AG04449 (cell line): ENCODE measurements at places on chromosomes 12 and 14.

DNA sequence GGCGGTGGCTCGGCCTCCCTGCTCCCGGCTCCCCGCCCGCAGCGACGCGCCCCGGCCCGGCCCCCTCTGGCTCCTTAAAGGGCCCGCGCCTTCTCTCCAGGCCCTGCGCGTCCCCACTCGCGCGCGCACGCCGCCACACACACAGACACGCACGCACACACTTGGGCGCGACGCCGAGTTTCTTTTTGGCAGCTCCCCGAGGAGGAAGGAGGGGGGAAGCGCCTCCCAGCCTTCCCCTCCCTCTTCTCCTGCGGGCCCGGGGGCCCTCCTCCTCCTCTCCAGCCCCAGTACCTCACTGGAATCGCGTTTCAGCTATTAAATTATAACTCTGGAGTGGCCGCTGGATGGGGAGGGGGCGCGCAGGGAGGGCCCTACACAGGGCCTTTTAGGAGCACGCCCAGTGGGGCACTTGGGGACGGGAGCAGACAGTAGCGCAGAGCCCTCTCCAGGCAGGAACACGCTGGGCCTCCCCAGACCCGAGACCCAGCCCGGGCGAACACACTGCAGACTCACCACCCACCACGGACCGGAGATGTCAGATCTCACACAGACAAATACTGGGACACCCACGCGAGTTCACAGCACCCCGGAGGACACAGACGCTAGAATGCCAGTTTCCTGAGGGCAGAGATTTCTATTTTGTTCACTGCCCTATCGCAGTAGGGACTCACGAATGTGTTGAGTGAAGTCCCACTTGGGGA is 411 bp upstream of the NCOR2 start:
- DNase-seq, result peak; percentile 83

DNA sequence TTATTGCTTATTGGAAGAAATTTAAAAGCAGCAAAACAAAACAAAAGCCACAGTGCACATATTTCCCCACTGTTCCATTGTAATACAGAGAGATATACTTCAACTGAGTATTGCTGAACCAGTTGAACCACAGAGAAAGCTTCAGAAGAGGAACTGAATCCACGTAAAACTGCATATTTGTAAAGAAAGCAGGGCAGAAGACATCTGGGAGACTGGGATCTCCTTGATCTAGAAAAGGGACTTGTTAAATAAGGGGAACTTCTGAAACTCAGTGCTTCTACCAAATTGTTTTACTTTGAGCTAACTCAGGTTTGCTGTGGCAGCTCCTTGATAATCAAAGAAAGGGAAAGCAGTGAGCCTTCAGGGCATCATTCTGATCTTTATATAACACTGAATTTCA is 411.1 kb upstream of the MDGA2 start:
- DNase-seq, result no peak

- DNase-seq, result no peak
Measured at GRCh38 chr12:54641554-54641953, 6.6 kb downstream of the DCD start.

DNA sequence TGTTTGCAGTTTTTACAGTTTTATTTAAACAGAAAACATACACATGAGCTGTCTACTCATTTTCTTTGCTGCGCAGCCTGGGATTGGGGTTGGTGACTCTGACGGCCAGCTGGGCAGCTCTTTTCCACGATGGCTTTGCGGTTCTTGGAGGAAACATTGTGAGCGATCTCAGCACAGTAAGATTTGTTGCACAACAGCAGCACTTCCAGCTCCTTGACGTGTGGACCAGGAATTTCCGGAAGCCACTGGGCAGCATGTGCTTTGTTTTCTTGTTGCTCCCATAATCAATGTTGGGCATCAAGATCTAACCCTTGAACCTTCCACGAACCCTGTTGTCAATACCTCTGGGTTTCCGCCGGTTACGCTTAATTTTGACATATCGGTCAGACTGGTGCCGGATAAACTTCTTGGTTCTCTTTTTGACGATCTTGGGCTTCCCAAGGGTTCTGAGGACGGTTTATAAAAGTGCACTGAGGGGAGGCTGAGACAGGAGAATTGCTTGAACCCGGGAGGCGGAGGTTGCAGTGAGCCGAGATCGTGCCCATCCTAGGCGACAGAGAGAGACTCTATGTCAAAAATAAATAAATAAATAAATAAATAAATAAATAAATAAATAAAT is 21.8 kb downstream of the FKBP11 start:
- no peak for DNase-seq

DNA sequence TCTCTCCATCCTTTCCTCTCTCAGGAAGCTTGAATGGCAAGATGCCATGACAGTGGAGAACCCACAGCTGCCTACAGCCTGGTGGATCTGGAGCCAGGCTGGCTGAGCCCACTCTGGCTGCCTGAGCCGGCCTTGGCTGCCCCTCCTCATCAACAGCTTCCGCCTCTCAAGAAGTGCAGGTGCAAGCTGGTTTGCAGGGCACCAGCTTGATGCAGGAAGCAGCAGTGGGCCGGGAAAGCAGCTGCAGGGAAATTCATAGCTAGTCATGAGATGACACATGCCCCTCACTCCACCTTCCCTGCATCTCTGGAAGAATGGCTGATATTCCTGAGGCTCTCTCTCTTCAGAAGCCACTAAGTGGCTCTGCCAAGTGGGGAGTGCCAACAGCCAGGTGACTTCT is 289.1 kb downstream of the RPS29 start:
- no peak for DNase-seq

- DNase-seq, result no peak
Measured at GRCh38 chr14:22737052-22737451, 29.4 kb upstream of the OXA1L start.

DNA sequence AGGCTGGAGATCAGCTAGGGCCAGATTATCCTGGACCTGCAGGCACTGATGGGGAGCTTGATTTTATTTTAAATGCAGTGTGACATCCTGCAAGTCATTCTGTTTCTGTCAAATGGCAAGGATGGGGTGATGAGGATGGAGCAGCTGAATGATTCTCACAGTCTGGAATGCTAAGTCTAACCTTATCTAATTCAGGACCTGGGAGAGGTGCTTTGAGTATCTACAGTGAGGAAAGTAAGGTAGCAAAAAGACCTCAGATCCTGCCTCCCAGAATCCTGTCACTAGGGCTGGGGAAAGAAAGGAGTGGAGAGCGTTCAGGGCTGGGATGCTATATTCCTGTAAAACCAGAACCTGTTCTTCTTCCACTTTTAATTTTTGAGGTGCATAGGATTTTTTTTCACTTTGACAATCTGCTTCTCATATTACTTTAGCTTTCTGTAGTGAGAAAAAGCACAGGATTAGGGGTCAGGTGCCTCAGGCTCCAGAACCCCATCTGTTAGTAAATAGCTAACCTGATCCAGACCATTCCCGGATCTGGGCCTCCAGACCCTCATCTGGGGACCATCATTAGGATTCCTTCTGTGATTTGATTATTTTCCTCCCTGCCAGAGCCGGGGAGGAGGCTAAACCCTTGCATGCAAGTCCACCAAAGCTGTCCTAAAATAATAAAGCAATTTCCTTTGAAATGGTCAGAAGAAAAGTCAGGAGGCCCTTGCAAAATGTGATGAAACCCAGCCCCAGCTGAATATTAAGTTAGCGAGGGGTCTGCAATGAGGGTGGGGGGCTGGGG is 54.7 kb downstream of the ASCL1 start:
- no peak for DNase-seq

DNA sequence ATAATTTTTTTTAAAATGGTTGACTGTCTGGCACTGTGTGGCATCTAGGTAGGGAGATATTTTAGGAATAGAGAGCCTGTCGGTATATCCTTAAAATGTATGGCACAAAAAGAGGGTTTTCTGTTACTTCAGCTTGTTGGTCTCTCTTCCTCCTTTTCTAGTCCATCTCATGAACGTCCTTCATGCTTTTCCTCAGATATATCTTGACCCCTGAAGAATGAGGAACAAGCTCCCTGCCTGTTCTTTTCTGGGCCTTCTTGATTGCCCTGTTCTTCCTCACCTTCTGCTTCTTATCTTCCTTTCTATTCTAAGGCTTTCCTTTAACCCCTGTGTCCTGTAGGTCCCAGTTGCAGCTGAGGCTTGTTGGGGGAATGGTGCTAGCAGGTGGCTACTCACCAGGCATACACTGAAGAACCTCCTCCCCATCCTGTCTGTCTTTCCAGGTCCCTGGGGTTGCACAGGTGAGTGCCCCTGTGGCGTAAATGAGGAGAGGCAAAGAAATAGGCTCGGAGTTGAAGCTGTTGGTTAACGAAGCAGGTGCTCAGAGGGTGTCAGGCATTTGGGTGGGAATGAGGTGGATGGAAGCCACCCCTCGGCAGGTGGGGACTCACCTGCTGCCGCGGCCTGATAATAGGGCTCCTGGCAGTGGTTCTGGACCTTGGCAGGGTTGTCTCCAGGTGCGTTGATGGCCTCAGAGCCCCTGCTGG is 7.2 kb upstream of the C1R start:
- DNase-seq, result no peak

DNA sequence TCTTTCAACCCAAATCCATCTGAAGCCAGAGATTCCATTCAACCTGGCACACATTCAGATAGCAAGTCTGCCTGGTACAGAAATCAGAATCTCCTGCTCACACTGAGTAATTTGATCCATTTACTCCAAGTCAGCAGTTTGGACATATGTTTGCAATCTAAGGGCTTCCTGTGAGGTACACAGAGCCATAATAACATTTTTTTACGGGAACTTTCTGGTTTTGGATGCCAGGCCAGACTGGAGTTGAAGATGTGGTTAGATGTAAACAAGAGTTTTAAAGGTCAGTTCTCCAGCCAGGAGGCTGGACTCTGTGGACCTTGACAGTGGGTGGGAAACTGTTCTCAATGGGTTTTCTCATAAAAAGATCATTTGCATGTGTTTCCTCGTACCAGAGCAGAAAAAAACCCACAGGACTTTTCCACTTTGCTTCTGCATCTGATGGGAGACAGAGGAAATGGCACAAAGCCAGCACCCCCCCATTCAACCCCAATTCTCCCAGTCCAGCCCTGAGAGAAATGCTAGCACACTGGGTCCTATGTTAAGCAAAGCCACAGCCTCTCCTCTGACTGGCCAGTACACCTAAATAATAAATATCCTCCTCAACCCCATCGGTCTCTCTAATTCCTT is 17.7 kb upstream of the TSPAN11 start:
- DNase-seq, result peak; percentile 65

- DNase-seq, result no peak
Measured at GRCh38 chr12:15729097-15729496, 60.1 kb downstream of the EPS8 start.

DNA sequence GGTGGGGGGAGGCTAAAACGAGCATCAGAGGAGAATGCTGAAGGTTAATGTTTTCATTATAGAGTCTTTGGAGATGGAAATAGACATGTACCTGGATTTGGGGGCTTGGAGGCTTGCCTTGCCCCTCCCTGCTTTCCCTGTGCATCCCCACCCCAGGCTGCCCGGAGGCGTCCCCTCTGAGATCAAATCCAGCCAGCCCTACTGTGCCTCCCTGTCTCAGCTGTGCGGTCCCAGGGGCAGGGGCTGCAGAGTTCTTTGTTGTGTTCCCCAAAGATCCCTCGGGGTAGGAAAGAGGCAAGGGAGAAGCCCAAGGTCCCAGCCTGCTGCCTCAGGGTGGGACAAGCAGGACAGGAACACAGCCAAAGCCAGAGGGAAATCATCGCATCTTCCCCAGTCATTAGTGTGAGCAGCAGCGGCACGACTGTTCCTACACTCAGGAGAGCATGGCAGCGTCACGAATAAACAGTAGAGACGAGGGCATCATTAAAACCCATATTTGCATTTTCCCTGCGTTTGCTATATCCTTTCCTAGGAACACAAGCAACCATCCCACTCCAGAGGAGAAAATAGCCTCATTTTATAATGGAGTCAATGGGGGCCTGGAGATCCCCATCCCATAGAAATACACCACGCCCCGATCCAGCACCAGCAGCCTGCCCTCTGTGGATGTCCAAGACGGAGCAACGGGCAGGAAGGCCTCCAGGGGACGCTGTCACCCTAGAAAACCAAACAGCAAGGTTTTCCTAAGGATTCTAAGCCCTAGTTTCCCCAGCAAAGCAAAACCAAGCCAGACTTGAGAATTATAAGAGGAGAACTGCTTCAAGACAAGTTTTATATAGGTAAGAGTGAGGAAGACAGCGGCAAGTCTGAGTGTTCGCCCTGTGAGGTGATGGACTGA is 32.4 kb downstream of the ANO2 start:
- DNase-seq, result no peak

GRCh38 chr12:32010631-32011336 is 51.6 kb downstream of the RESF1 start:
- no peak for DNase-seq

DNA sequence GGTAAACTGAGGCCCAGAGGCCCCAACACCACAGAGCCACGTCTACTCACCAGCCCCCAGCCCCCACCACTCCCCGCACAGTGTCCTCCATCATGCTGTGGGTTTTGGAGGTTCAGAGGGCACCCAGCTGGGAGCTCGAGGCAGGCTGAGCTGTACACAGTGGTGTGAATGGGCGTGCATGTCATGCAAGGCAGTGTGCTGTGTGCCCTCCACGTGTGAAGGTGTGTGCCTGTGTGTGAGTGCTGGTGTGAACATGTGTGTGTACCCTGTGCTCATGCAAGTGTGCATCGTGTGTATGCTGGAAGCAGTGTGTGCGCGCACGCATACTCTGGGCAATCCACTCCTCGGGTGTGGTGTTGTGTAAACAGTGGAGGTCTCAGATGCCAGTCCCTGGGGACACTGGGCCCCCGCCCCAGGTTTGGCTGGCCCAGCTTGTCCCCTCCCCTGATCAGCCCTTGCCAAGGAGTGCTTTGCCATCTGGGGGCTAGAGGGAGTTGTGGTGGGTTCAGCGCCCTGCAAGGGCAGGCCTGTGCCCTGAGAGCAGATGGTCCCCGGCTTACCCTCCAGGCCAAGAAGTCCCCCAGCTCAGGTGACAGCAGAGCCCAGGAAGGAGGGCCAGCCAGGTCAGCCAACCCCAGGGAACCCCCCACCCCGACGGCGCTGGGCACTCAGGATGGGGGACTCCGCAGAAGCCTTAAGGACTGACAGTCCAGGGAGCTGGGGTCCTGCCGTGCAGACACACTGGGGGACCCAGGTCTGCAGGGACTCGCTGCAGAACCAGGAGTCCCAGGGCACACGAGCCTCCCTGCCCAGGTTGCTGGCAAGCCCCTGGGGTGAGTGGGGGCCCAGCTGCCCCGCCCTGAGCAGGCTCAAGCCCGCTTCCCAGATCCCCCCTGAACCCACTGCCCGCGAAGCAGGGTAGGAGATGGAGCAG is 23.8 kb upstream of the GPR132 start:
- no peak for DNase-seq

DNA sequence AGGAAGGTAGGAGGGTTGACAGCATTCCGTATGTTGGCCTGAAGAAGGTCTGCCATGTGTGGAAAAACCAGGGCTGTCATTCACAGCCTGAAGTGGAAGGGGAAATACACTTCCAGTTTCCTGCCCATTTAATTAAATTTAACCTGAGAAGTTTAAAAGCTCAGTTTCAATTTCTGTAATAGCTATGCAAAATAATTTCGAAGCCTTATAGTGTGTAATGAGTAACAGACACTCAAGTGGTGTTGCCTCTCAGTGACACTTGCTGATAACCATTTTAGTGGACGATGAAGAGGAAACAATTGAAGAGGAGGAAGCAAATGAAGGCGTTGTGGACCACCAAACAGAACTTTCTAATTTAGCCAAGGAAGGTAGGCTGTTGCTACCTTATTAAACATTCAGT is 44.8 kb downstream of the EP400 start:
- DNase-seq, result no peak
